ENCODE measurements at places on chromosomes 2 and 18.

DNA sequence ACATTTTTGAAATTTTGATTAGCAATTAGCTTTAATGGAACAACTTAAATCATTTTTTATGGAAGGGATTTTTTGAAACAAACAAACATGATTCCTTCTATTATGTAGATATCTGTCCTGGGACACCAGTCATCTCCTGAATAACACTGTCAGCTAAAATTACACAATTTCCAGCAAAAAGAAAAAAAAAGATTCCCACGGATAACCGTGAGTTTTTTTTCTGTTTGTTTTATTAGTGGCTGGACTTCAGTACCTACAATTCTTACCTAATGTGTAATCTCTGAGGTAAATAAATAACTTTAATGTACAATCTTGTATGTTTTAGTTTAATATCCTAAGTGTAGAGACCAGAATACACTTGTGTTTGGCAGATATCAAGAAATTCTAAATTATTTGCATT is 126.6 kb upstream of the KYNU start:
- DNase-seq = no peak

DNA sequence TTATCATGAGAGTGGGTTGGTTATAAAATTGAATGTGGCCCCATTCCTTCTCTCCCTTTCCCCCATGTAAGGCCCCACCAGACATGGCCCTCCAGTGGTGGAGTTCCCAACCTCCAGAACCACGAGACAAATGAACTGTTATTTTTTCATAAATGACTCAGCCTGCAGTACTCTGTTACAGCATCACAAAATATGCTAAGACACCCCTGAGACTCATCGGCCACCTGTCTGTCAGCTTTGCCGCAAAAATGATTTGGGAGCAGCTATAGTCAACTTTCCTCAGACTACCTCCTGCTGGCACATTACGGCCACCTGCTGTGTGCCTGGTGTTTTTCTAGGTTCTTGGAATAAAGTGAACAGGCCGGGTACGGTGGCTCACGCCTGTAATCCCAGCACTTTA is 21.4 kb upstream of the C1QL2 start:
- no peak for DNase-seq

DNA sequence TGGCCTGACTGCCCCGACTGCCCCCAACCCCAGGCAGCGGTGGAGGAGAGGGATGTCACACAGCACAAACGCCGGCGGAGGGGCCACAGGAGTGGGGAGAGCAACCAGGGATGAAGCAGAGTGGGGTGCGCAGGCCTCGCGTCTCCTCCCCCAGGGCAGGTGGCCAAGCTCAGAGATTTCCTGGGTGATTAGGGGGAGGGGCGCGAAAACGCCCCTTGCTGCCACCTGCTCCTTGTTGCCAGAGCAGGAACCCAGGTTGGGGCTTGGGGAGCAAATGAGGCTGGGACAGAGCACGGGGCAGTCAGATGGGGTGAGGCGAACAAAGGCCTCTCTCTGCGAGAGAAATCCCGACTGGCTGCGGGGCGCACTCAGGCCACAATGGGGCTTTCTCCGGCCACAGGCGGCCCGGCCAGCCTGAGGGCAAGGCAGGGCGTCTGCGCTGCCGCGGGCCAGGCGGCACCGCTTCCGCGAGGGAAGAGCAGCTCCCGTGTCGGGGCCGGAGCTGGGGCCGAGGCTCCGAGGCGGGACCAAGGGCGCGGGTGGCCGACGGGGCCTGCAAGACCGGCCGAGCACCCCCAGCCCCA is 11.5 kb downstream of the TEX44 start:
- no peak for DNase-seq

DNA sequence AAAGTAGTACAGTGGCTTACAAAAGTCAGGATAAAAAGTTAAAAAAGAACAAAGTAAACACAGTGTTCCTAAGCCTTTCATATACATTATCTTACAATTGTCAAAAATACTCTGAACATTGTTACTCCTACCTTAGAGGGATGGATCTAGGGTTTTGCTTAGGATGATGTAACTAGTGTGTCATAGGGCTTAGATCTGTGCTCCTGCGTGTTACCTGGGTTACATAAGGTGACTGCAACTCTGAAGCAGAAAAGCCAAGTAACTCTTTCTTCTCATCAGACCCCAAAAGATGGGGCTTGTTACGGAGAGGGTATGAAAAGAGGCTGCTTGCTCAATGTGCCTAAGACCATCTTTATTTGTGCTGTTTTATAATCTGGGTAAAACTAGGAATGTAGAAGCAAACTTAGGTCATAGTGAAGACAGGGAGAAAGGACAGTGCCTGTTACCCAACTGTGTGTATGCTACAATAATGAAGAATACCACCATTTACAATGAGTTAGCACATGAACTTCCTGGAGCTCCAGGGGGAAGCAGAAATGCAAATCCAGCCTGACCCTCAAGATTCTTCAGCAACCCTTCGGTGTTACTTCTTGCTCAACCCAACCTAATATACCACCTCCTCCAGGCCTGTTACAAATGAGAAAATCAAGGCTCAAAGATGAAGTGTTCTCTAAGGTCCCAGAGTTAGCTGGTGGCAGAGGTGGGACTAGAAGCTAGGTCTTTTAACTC is 42.0 kb upstream of the STK17B start:
- no peak for DNase-seq

- no peak for DNase-seq
Measured at GRCh38 chr2:27681841-27682240, 18.2 kb downstream of the SLC4A1AP start.
